ENCODE measurements at places on chromosomes 16 and 17.

- no peak for DNase-seq
Observed at GRCh38 chr16:75503801-75504200, 8.6 kb upstream of the CHST6 start.

- no peak for DNase-seq
Observed at GRCh38 chr16:57123216-57123973, 31.0 kb downstream of the CPNE2 start.

DNA sequence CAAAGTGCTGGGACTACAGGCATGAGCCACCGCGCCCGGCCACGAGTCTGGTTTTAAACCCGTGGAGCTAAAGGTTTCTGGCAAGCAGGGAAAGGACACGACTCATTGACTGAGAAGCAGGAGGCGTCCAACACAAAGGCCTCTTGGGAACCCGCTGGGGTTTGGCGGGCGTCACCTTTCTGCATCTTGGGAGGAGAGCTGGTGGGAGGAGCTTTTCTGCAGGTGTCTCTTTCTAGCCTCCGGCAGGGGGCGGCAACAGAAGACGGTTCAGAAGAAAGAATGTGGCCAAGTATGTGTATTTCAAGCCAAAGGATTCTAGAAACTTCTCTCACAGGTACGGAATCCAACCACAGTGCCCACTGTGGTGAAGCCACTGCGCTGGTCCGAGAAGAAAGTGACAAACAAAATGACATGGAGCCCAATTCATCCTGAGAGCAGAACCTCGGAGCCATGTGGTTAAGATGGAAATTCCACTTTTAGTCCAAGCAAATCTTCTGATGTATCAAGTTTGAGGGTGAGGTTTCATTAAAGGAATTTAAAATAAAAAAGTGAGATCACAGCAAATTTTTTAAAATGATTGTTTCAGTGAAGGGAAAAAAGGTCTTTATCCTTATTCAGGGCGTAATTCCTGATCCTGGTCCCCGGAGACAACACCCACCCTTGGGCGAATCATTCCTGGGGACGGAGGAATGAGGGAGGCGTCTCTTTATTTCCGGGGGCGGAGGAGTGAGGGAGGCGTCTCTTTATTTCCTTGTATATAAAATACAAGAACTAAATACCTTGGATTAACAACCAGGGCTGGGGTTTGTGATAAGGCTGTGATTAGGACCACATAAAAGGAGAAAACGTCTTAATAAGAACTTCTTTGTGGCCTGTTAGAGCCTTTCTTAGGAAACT is 97.6 kb downstream of the MRM3 start:
- DNase-seq: peak; percentile 28

GRCh38 chr16:11333702-11334101 is 11.6 kb upstream of the RMI2 start:
- DNase-seq: no peak

GRCh38 chr17:16351831-16352230 is 1.4 kb downstream of the CENPV start:
- no peak for DNase-seq

DNA sequence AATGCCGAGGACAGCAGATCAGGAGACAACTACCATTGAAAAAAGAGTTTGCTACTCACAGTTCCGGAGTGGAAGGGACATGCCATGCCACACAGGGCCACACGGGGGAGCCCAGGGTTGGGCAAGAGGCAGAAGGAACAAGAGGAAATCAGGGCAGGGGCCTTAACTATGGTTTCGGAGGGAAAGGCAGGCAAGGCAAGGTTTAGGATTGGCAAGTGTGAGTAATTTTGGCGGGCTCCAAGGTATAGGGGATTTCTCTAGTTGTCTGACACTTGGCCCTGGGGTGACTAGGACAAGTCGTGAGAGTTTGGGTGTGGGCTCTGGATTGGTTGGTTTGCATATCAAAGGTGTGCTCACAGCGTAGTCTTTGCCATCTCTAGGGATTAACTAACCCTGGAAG is 27.0 kb upstream of the NTN1 start:
- no peak for DNase-seq

GRCh38 chr17:4982305-4982704 is 5.2 kb downstream of the CAMTA2 start:
- no peak for DNase-seq

All from foreskin melanocyte (primary cell).